ENCODE measurements at places on chromosomes 5 and 9. TPM values are rescaled to one million over a fixed set of nuclear protein-coding genes. Genes with fewer than 3 reads are reported as not detected.

GRCh38 chr9:76655121-76655541 is 109.1 kb upstream of the PCA3 start:
- DNase-seq: no peak

- DNase-seq: no peak
Measured at GRCh38 chr5:123429221-123429954, 6.2 kb upstream of the CEP120 start.

DNA sequence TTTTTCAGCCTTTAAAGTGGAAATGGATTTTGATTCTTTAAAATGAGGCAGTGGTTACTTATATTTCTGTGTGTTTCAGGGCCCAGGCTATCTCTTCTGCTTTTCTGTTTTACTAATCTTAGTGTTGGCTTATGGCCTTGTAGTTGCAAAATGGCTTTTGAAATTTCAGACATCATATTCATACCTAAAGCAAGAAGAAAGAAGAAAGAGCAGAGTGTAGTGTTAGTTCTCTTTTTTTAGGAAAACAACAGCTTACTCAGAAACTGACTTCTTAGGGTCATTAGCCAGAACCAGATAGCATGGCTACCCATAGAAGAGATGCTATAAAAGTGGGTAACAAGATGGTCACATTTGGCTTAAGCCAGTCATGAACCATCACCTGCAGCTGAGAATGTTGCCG is 20.9 kb downstream of the ZBED3 start:
- DNase-seq: no peak

DNA sequence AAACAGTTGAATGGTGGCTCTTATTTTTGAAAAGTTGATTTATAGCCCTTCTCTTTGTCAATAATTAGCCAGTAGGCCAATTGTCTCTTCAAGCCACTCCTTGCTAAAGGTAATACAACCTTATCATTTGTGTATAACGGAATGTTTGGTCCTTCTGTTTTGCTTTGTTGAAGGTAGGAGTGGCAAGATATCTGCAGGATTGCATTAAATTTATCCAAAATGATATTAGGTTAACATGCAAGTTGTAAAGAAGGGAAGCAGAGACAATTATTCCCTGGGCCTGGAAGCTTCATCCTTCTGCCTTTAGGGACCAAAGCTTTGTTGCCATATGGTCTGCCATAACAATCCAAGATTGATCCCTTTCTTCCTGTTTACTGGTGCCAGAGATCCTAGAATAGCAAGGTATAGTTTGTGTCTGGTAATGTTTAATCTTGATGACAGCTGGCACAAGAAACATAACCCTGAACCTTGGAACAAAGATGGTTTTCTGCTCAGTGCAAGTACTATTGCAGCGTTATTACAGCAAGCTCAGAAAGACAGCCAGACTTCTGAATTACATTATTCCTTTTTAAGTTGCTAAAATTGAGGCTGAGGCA is 15.5 kb upstream of the FSD1L start:
- DNase-seq: no peak

DNA sequence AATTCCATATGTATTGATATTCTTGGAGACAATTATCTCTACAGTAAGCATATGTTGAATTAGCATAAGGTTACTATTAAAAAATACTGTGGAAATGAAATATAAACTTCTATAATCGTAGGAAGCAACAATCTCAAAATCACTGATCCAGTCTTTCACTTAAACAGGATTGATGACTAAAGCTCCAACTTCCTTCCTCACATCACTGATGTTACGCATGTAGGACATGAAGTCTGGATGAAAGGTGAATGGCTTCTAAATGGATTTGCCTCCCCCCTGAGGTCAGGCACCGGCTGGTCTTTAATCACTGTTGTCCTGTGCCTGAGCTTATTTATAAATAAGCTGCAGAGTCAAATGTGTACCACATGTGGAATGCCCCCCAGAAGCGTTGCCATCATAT is 157.1 kb upstream of the NFIB start:
- no peak for DNase-seq

- DNase-seq: no peak
Measured at GRCh38 chr5:144281784-144282183, 111.1 kb downstream of the KCTD16 start.

DNA sequence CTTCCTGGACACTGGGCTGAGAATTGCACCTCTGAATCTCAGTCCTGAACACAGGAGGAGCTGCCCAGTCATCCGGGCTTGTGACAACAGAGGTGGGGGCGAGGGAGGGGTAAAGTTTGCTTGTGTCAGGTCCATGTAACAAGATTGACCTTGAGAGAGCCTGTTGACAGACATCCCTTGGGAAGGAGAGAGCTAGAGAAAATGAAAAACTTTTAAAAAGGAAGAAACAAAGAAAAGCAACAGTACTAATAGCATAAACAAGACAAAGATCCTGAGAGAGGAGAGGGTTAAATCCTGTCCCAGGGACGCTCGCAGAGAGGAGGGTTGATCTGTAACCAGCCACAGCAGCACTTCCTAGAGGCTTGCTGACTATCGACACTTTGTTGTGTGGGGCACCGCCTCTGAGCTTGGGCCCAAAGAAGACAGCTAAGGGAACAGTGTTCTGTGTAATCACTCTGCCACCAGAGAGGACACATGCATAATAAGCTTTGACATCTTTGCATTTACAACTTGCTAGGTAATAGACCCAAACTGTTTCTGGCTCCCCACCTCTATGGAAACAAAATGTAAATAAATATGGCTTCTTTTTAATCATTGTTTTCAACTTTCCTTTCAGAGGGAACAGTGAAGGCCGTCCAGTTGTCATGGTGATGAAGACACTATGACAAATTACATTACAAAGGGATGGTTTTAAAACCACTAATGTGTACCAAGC is 363.7 kb downstream of the CSNK1G3 start:
- no peak for DNase-seq

SH3TC2 gene
- not detected for total RNA-seq

LAMC3 gene
- 0.20 TPM for total RNA-seq

ESM1 gene
- total RNA-seq: 1.1 TPM

PPP1R2B gene
- not detected for total RNA-seq

POLE3 gene
- 52.2 TPM for total RNA-seq

All from activated naive CD8-positive, alpha-beta T cell treated with anti-CD3 and anti-CD28 coated beads, Interleukin-2, amount 10 ng/mL, durations not matched to agents 7 days and 5 days (primary cell).